ENCODE measurements at places on chromosomes 6 and 20.

DNA sequence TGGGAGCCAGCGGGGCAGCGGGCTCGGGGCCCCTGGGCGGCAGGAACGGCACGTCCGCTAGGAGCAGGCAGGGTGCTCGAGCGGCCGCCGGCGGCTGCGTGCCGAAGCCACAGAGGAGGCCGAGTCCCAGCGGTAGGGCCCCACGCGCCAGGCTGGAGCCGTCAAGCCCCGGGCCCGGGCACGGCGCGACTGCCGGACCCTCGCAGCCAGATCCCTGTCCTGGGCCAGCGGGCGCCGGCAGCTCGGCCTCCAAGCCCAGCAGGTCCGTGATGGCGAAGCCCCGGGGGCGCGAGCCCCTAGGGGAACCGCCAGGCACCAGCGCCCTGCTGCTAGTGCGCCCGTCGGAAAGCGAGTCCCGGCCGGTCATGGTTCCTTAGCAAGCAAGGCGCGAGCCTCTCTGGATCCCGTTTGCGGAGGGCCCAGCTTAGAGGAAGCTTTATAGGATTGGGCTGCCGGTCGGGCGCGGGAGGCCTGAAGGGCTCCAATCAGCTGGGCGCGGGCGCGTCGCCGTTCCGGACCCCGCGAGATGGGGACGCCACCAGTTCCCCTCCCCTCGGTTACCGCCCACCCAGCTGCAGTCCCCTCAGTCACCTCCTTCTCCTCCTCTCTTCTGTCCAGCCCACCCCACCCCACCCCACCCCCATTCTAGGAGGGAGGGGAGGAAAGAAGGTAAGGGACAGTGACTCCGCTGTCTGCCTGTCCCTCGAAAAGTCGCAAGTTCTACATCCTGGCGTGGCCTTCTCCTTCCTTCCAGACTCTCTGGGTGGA, at the start of gene VSX1:
Gene VSX1 (minus strand): TSS at position 412 of the 768 bp plus-strand sequence. CDS start 45 bp downstream, at position 367.
- DNase-seq = no peak

DNA sequence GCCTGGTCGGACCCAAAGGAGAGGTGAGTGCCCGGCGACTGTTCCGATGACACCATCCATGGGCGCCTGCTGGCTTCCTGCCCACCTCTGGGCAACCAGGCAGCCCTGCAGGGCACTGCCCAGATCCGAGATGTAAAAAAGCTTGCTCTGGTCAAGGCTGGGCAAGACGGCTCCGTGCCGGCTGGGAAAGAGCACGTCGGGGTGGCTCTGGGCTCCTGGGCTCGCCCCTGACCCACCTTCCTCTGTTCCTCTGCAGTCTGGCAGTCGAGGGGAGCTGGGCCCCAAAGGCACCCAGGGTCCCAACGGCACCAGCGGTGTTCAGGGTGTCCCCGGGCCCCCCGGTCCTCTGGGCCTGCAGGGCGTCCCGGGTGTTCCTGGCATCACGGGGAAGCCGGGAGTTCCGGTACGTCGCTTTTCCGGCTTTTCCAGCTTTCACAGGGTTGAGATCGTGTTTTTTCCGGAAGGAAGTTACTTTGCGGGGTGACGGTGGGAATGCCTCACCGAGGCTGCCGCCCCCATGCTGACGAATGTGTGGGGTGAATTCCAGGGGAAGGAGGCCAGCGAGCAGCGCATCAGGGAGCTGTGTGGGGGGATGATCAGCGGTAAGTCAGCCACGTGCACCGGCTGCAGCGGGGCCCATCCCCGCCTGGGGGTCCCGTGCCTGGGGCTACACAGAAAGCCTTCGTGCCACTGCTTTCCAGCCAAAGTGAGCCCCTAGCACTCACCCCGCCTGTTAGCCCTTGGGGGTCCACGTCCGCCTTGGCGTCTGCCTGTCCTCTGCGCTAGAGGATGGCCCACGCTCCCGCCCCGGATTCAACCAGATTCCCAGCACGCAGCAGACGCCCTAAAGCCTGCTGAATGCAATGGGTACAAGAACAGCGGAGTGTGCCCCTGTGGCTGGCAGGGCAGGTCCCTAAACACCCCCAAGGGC, 19.3 kb downstream of the COL9A3 start:
- no peak for DNase-seq

DNA sequence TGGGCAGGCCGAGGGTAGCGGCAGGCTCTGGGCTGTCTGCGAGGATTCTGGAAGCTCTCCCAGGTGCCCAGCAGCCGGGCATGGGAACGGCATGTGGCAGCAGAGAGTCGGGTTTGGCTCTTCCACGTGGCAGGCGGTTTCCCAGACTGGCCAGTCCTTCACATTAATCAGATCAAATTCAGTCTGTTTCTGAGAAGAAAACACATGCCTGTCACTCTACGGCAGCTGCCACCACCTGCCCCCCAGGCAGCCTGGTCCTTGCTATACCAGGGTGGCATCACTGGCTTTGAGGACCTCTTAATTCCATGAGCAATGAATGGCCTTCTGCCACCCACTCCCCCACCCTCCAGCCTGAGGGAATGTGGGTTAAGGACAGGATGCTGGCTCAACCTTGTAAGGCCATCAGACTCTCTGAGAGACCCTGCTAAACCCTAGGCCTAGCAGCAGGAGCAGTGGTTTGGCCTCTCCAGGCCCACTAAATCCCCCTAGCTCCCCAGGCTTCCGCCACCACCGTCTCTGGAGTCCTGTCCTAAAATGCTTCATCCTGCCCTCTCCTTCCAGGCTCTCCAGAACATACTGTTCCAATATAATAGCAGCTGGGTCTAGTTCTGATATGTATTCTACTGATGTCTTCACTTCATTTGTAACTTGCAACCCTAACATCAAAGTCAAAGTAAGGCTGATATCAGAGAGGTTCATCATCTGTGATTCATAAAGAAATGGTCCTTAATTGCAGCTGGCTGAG, 47.8 kb downstream of the PLCG1 start:
- DNase-seq = no peak

GRCh38 chr6:43623880-43624785, 4.9 kb downstream of the GTPBP2 start:
- no peak for DNase-seq

GRCh38 chr6:10463491-10464481, 48.9 kb upstream of the TFAP2A start:
- DNase-seq = no peak

- DNase-seq = no peak
Observed at GRCh38 chr6:119586250-119586882, 236.8 kb upstream of the MAN1A1 start.

GRCh38 chr6:47195011-47195650, 114.6 kb downstream of the TNFRSF21 start:
- DNase-seq = no peak

DNA sequence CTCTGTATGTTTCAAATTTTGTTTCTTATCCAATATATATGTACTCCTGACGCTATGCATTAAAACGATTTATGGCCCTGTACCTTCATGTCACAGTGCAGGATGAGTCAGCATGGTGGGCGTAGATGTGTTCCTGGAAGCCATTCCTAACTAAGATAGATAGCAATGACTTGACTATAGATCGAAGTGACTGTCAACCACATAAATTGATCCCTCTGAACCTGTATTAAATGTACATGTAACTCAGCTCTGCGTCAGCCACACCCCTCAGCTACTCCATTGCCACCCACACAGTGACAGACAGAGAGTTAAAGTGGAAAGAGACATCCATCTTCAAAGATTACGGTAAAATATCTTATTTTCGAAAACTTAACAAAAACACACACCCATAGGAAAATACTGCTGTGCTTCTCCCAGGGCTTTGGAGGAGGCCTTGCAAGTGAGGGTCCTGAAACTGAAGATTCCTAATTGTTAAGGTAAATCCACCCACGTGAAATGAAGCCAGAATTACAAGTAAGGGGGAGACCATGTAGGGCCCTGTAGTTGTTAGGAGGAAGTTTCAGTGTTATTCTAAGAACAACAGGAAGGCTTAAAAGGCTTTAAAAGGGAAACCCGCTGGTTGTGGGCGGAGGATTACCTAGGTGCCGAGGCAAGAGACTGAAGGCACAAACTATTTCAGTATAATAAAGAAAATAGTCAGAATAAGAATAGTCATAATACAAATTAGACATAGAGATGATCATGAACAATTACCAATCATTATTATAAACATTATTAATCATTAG, 10.3 kb upstream of the RAD21L1 start:
- peak; percentile 58 for DNase-seq

- no peak for DNase-seq
Observed at GRCh38 chr6:89452281-89452680, 19.3 kb downstream of the ANKRD6 start.

- no peak for DNase-seq
Observed at GRCh38 chr6:131471331-131471730, 101.7 kb upstream of the ARG1 start.

GRCh38 chr6:27251112-27251605, 3.7 kb downstream of the PRSS16 start:
- DNase-seq = peak; percentile 85

DNA sequence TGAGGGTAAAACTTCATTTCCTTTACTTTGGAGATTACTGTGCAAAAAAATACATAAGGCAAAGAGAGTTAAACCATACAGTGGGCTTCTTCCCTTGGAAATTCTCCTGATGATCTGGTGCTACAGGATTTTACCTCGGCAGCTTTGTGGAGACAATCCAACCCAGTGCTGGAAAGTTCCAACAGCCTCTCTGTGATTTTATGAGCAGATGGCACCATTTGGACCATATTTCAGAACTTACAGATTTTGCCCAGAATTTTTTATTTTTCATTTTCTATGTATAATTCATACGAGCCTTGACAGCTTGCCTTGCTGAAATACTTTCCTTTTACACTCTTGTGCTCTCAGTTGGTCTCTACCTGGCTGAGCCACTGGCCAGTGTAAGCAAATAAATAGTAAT, 43.3 kb upstream of the TNFRSF21 start:
- no peak for DNase-seq

DNA sequence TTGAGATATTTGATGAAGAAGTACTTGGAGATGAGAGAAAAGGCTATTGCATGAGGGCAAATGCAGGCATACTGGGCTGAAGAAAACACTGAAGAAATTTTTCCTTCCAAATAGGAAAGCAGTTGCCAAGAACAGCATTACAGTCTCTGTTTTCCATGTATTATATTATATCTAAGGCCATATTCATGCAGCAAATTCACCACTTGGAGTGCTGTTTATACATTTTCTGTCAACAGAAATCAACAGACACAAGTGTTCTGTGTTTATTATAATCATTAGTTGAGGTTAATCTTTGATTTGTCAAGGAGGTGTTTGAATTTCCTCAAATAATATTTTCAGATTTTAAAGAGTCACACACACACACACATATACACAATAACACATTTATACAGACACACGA, 268.8 kb upstream of the PLCB4 start:
- no peak for DNase-seq

DNA sequence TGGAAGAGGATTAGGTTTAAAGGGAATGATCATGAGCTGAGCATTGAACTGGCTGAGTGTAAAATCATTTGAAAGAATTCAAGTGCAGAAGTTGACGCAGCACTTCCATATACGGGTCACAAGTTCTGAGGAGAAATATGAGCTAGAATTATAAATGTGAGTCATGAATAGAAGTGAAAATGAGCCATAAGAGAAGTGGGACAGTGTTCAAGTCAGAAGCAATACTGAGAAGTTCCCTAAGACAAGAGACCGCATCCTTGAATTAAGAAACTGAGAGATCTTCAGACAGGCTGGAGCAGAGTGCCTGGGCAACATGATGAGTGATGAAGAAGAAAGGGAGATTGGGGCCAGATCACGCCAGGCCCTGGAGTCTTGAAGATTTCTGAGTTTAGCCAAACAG, 209.7 kb downstream of the TBX18 start:
- no peak for DNase-seq

DNA sequence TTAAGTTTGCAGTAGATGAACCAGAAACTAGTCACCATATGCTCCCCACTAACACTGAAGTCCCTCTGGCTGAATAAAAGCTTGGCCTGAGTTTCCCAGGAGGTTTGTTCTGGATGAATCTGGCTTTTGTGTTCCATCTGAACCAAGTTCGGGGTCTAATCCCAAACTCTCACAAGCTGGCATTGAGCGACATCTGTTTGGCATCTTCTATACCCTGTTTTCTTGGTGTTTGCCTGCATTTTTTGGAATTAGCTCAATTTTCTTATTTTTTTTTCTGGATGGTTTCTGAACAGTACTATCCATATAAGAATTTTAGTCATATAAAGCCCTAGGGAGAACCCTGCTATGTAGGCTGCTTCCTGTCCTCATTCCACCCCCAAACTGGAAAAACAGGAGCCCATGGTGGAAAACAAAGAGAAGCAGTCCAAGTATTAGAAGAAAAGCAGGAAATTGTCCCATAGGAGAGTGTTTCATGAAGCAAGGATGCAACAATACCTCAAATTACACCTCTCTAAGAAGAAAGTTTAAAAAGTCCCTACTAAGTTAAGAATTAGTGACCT, 737.1 kb downstream of the DHX35 start:
- DNase-seq = no peak

- DNase-seq = no peak
Observed at GRCh38 chr6:168067081-168067759, 11.8 kb downstream of the FRMD1 start.

DNA sequence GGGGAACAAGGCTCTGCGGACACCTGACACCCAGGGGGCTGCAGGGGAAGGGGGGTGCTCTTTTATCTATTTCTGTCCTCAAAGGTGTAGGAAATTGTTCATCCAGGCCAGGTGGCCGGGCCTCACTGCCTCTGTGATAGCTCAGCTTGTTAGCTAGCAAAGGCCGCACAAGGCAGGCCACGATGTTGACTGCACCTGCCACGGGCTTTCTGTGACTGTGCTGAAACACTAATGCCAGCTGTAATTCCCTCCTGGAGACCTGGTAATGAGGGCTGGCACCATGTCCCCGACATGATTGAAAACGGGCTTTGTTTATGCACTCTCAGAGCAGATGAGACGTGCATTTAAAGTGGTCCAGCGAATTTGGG, 61.4 kb upstream of the APCDD1L start:
- no peak for DNase-seq

DNA sequence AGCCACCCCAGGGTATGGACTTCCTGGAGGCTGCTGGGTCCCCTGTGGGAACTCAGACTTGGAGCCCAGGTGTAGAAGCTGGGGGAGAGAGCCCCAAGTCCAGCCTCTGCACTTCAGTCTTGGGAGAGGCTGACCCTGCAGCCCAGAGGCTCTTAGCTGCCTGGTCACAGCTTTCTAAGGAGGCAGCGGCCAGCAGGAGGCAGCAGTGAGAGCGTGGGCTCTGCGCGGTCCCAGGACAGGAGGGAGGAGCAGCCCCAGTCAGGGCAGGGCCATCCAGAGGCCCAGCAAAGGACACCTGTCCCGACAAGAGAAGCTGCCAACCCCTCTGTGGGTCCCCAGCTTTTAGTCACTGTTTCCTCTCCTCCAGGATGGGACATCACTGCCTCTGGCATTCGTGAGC, 9.4 kb downstream of the TREML2 start:
- peak; percentile 50 for DNase-seq

DNA sequence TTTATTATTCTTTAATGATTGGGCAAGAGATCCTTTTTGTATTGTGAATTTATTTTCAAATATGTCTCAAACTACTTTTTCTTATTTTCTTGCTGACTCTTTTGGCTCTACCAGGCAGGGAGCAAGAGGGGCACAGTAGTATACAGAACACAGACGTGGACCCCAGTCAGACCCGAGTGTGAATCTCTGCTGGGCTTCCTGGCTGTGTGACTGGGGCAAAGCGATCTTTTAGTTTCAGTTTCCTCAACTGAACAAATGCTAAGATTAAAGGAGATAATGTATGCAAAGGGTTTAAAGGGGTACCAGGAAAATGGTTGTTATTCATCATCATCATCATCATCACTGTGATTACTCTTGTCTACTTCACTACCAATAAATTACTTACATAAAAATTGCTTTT, 317.5 kb downstream of the HIVEP2 start:
- DNase-seq = no peak

- DNase-seq = no peak
Observed at GRCh38 chr6:89430201-89430962, 2.6 kb upstream of the ANKRD6 start.

GRCh38 chr6:96330884-96331283, 190.7 kb upstream of the UFL1 start:
- no peak for DNase-seq

GRCh38 chr20:25198663-25199383, 3.3 kb downstream of the ENTPD6 start:
- DNase-seq = no peak
